ENCODE measurements at places on chromosomes 7 and 10. TPM values are rescaled to one million over a fixed set of nuclear protein-coding genes. Genes with fewer than 3 reads are reported as not detected.

The CHN2 gene
- total RNA-seq, result not detected

The IL15RA gene
- 4.4 TPM for total RNA-seq

The ZMIZ1 gene
- total RNA-seq, result 79.1 TPM

The TMEM139 gene
- 1.2 TPM for total RNA-seq

The MOGAT3 gene
- total RNA-seq, result not detected

The RGS10 gene
- 54.5 TPM for total RNA-seq

The CC2D2B gene
- not detected for total RNA-seq

The HYCC1 gene
- total RNA-seq, result 15.9 TPM

The LDB3 gene
- 0.04 TPM for total RNA-seq

The NUP42 gene
- total RNA-seq, result 28.6 TPM

The PRPS1L1 gene
- not detected for total RNA-seq

The KIAA1217 gene
- 3.1 TPM for total RNA-seq

The RBP3 gene
- not detected for total RNA-seq

The SPDYE11 gene
- not detected for total RNA-seq

The CCL26 gene
- 7.8 TPM for total RNA-seq
